ENCODE measurements at places on chromosomes 2 and 18.

- no peak for DNase-seq
These were observed 42.4 kb downstream of the SYT4 start for GRCh38 chr18:43234889-43235288.

DNA sequence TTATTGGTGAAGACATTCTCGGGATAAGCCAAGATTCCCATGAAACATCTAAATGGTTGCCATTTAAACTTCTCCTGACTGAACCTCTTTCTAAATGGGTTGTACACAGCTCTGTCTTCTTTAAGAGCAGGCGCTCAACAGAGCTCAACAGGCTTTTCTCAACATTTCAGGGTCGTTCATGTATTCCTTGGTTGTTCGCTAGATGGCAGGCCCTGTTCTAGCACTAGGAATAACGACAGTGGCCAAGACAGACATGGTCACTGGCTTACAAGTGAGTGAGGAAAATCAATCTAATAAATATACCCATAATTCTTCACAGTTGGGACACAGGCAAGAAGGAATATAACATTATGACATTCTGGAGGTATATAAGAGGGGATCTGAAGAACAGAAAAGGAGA, 154.5 kb downstream of the SMAD2 start:
- no peak for DNase-seq

DNA sequence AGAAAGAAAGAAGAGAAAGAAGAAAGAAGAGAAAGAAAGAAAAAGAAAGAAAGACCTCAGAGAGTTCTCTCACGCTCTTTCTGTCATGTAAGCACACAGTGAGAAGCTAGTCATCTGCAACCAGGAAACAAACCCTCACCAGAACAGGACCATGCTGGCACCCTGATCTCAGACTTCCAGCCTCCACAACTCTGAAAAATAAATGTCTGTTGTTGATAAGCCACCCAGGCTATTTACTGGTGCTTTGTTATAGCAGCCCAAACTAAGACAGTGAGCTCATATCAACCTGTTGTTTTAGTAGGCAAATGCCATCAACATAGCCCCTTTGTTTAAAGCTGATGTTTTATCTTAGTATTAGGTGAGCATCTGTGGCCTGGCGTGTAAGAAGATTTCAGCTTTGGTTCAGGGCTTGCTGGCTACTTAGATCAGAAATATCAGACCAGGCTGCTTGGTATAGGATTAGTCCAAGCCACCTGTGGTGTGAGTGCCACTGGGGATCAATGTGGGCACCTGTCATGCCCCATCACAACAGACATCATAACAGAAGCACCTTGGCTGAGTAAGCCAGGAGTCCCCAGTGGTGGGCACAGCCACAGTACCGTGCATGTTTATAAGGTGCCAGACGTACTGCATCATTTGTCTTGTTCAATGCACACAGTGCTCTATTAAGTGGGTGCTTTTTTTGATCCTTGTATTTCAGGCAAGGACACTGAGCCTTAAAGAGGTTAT, 94.4 kb downstream of the LBH start:
- DNase-seq, result no peak

- no peak for DNase-seq
These were observed 5.8 kb upstream of the TAF1B start for GRCh38 chr2:9837451-9837850.

GRCh38 chr2:223696719-223697118, 94.6 kb upstream of the SCG2 start:
- DNase-seq, result no peak

- DNase-seq, result no peak
These were observed 234.5 kb downstream of the LDLRAD4 start for GRCh38 chr18:13452871-13453680.

DNA sequence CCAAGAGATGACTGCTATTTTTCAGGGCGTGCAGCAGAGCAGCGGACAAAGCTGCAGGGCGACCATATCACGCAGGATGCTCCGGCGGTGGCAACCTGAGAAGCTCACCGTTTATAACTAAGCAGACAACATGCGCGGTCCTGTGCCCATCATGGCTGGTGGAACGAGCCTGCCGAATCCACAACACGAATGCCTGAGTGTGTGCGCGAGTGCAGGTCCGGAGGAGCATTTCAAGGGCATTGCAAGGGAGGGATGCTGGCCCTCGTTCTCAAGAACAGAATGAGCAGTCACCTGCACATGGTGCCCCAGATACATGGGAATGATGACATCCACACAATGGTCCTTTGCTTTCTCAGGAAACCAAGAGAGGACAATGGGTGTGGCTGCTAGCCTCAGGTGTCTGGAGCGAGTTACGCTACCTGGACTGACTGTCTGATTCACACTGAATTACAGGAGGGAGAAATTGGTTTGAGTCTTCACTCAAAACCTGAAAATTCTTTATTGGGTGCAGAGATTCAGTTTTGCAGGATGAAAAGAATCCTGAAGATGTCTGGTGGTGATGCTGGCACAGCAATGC, 39.8 kb downstream of the TBC1D8 start:
- DNase-seq, result no peak

All from kidney (tissue), 22 donors.